ENCODE measurements at places on chromosomes 12 and 14. TPM values are rescaled to one million over a fixed set of nuclear protein-coding genes. Genes with fewer than 3 reads are reported as not detected.

- no peak for DNase-seq
Observed at GRCh38 chr14:36818246-36818645, 156.6 kb downstream of the PAX9 start.

Gene MYF5
- total RNA-seq, result not detected

GRCh38 chr12:71556875-71557274 is 106.8 kb downstream of the ZFC3H1 start:
- no peak for DNase-seq

GRCh38 chr14:105315211-105315721 is 718 bp downstream of the PACS2 start:
- DNase-seq, result peak; percentile 72

GRCh38 chr14:86296173-86296572 is 766.2 kb downstream of the FLRT2 start:
- no peak for DNase-seq

Data from naive thymus-derived CD8-positive, alpha-beta T cell (primary cell).